Left cardiac atrium (tissue), 4 donors: ENCODE measurements at places on chromosomes 2 and 18. TPM values are rescaled to one million over a fixed set of nuclear protein-coding genes. Genes with fewer than 3 reads are reported as not detected.

The DSG4 gene
- total RNA-seq: not detected

The SERPINB2 gene
- total RNA-seq: not detected

The RGPD5 gene
- 21.8 TPM for total RNA-seq

The CHRNA1 gene
- total RNA-seq: 0.16 TPM

The ARHGAP15 gene
- total RNA-seq: 7.2 TPM

The CRYBA2 gene
- total RNA-seq: not detected

The RAPGEF4 gene
- total RNA-seq: 12.9 TPM

The GCKR gene
- total RNA-seq: 1.2 TPM

The PPP1R1C gene
- total RNA-seq: 5.5 TPM

GRCh38 chr2:191555092-191555742 lies 122.7 kb upstream of the NABP1 start:
- DNase-seq: peak; percentile 82

GRCh38 chr2:105734762-105735538 lies 9.8 kb upstream of the NCK2 start:
- no peak for DNase-seq

- DNase-seq: no peak
Observed at GRCh38 chr2:8514796-8515758, 166.8 kb upstream of the ID2 start.

- peak; percentile 83 for DNase-seq
Observed at GRCh38 chr2:98444436-98445176, at the start of gene INPP4A. TSS of gene INPP4A (plus strand) at chr2:98444858. CDS start at chr2:98520049, 75,191 bp downstream.

DNA sequence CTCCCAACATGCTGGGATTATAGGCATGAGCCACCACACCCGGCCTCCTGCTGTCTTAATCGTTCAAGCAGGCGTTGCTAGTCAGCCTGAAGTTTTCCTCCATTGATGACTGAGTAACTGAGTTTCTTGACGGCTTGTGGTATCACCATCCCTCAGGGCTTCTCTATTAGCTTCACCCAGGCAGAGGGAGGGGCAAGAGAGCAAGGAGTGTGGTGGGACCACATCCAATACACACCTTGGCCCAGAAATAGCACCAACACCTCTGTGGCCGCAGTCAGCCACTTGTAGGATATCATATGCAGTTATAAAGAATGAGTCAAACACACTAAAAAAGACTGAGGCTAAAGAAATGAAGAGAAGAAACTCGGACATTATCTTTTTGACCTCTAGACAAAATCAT lies 1009.4 kb upstream of the CELF4 start:
- no peak for DNase-seq

DNA sequence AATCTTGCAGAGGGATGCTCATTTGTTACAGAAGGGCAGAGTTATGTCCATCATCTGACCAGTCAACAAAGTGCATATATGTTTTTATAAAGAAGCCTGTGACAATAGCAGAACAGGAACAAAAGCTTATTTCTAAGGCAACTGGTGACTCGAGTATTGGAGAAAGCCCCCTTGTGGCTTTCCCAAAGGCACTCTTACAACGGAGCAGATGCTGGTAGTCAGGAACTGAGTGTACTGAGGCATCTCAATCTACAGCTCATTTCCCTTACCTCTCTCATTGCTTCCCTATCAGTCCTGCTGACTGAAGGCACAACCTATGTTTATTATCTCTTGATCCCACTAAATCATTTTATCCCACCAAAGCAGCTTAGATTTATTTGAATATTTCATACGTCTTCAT lies 557.1 kb upstream of the CHAC2 start:
- DNase-seq: no peak

GRCh38 chr2:216478151-216478550 lies 20.5 kb upstream of the RPL37A start:
- DNase-seq: no peak

GRCh38 chr2:180722551-180723239 lies 257.7 kb upstream of the UBE2E3 start:
- no peak for DNase-seq

- no peak for DNase-seq
Observed at GRCh38 chr2:234512884-234513669, 16.2 kb upstream of the ARL4C start.

DNA sequence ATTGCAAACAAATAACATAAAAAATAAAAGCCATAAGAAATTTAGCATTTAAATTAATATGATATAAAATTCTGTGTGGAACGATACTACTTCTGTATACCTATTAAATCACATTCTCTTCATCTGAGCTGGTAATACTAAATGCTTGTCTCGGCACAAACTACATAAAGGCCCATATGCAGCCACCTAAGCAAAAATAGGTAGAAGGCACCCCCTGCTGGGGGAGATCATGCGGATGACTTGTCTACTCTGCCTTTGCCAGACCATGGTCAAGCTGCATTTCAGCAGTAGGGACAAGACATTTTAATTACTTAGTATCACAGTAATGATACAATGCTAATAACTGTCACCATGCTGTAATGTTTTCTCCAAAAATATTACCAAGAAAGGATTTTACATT lies 108.0 kb downstream of the CDH19 start:
- peak; percentile 18 for DNase-seq

DNA sequence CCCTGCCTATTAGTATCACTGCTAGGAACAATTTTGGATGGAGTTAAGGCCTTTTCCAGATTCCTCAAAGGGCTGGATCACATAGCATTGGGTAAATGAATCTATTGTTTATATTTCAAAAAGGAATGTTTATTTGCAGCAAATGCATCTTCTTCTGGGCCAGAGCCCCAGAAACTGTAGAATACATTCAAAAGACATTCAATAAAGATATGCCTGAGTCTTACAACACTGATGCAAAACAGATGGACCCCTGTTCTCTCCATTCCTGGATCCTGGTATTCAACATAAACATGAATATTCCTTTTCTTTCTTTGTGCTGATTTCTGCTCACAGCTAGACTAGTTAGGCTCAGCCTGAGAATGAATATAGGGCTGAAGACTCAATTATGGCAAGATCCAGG lies 227.2 kb upstream of the KLHL29 start:
- DNase-seq: no peak
